CD8-positive, alpha-beta memory T cell (primary cell): ENCODE measurements at places on chromosomes 11 and 22. TPM values are rescaled to one million over a fixed set of nuclear protein-coding genes. Genes with fewer than 3 reads are reported as not detected.

DNA sequence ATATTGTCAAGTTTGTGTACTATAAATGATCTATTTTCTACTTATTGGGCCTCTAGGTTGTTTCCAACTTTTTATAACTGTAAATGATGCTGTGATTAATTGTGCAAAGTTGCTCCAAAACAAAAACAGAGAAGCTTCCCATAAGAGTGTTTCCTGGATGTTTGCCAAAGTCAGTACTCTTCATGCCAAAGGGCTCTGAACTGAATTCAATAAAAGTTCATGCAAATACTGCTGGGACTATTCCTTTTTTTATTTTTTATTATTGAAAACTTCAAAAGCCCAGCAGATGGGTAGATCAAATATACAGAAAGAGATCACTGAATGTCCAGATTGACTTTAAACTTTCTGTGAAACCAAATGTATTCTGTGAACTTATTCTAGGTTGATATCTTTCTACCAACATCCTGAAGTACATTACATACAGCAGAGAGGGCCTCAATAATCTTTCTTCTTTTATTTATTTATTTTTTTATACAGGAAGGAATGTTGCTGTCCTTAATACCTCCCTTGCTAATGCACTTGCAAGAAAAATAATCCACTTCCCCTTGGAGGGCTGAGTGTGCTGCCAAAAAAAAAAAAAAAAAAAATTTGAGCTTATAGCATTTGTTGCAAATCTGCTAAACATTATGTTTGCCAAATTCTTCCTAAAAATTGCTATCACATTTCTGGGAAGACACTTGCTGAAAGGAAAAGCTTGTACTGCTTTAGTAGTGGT, 53.0 kb downstream of the CTSC start:
- no peak for DNase-seq

DNA sequence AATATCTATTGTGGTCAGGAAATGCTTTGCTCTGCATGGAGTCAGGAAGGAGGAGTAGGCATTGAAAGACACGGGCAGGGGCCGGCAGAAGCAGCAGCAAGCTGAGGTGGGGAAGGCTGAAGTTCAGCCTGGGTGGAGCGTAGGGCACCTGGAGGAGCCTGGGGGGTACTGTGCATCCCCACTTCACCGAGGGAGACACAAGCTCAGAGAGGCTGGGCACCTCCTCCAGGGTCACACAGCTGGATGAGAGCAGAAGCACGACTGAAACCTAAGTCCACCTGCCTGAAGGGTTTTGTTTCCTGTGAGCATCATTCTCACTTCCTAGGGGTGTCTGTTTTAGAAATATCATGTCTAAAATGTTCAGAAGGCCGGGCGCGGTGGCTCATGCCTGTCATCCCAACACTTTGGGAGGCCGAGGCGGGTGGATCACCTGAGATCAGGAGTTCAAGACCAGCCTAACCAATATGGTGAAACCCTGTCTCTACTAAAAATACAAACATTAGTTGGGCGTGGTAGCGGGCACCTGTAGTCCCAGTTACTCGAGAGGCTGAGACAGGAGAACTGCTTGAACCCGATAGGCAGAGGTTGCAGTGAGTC, 138.3 kb downstream of the MPPED1 start:
- no peak for DNase-seq

JAML gene
- polyA plus RNA-seq: 210 TPM

OLFML1 gene
- polyA plus RNA-seq: not detected

APOL5 gene
- not detected for polyA plus RNA-seq

- DNase-seq: no peak
Measured at GRCh38 chr11:22702031-22702430, 35.6 kb downstream of the GAS2 start.

WT1 gene
- polyA plus RNA-seq: not detected

MYO18B gene
- 0.06 TPM for polyA plus RNA-seq

DNA sequence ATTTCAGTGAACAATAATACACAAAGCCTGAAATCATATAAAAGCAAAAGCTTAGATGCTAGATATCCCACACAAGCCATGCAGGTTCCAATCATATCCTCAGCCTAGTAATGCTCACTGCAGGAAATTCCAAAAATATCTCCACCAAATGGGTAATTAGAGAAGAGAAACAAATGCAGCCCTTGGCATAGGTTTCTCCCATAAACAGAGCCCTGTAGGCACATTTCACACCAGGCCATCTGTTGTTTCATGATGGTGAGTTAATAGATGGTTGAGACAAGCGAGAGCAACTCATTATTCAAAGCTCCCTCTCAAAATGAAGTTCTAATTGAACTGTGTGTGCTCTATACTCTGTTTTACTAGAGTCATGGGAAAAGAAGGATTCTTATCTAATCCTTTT, 154.6 kb upstream of the TRPC6 start:
- DNase-seq: no peak

ESAM gene
- not detected for polyA plus RNA-seq

DNA sequence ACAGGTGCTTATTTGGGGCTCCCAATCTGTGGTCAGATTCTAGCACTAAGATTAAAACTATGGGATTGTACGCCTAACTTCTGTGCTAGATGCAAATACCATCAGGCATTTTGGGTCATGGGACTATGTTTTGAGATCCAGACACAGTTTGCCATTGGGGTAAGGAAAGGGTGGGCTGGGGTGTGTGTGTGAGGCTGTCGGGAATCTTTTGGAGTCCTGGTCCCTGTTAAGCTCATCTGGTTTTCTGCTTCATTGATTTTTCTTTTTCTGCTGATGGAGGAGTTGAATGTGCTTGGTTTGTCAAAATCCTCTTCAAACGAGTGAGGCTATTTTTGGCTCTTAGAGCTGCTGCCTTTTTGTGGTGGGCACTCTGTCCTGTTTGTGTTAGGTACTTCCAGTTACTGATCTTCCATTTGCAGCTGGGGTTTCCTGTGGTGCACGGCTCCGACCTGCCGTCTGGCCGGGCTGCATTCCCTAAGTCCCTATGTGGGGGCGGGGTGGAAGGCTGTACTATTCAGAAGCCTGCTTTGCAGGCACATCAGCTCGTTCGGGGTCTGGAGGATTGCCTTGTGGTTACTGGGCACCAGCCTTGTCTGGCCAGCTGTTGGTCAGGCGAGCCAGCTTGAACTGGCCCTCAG, 2.9 kb downstream of the BCR start:
- DNase-seq: no peak

ALDH3B2 gene
- polyA plus RNA-seq: not detected

- no peak for DNase-seq
Measured at GRCh38 chr11:119041821-119042514, 11.3 kb upstream of the SLC37A4 start.

GRCh38 chr11:45933131-45933831, 10.8 kb downstream of the LARGE2 start:
- DNase-seq: no peak

GRCh38 chr11:20621679-20622078, 22.3 kb downstream of the SLC6A5 start:
- DNase-seq: no peak

- DNase-seq: peak; percentile 81
Measured at GRCh38 chr22:30922151-30922611, 46.4 kb downstream of the MORC2 start.

DNA sequence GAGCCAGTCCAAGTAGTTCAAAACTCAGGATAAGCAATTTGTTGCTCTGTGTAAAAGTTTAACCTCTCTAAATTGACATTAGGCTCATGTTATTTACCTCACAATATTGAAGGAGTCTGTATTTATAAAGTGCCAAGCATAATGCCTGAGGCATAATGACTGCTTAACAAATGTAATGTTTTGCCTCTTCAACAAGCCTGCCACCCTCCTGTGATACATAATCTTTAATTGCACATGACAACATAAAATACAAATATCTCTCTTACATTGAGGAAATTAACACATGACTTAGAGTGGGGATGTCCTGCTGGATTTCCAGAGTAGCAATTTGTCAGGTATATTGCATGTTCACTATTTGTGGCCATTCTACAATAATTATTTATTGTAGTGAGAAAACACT, 469.2 kb upstream of the ANO5 start:
- no peak for DNase-seq

- DNase-seq: no peak
Measured at GRCh38 chr22:25488244-25489020, 76.0 kb upstream of the GRK3 start.
